Esophagus squamous epithelium (tissue), 5 donors: ENCODE measurements at places on chromosomes 11 and 22. TPM values are rescaled to one million over a fixed set of nuclear protein-coding genes. Genes with fewer than 3 reads are reported as not detected.

DNA sequence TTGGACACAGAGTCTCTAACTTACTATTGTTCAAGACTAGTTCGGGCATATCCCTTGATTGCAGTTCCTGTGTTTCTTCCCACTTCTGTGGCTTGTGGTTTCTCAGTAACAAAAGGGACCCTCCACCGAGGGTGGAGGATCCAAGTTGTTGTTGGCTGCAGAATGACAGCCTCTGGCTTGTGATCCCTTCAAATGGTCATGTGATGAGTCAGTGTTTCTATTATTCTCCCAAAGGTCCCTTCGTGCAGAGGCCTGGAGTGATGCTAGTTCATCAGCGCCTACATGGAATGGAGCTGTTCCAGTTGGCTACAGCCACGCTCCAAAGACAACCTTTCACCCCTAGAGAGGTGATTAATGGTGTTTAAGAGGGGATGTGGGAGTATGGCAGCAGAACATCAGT, 2.6 kb upstream of the VWCE start:
- H3K27me3 ChIP-seq, result no peaks in the 10 kb centered on the region
- peaks cover 14% of the 10 kb centered on the region for H3K36me3 ChIP-seq
- H3K27ac ChIP-seq, result peak overlapping the region; percentile 47
- peaks cover 29% of the 10 kb centered on the region for H3K4me1 ChIP-seq
- no peak overlapping the region for H3K4me3 ChIP-seq

GRCh38 chr22:19291218-19291579, 320 bp downstream of the CLTCL1 start:
- H3K36me3 ChIP-seq, result no peaks in the 10 kb centered on the region
- H3K4me3 ChIP-seq, result peak overlapping the region; percentile 98
- DNase-seq, result no peak
- no peaks in the 10 kb centered on the region for H3K27me3 ChIP-seq
- peaks cover 26% of the 10 kb centered on the region for H3K4me1 ChIP-seq

DNA sequence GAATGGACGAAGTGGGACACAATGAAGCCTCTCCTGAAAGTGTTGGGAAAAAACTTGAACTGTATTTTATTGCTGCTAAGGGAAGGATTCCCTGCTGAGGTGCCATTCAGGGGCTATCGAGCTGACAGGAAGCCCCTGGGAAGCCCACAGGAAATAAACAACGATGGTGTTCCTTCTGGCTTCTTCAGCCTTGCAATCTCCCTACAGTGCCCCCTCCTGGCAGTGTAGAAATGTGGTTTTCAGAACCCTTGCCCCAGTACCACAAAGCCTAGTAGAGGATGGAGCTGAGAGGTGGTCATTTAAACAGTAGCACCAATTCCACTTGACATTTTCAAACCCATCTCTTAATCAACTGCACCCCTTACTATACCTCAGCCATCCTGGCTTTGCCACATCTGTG, 676.7 kb upstream of the ARHGAP42 start:
- H3K27me3 ChIP-seq, result no peaks in the 10 kb centered on the region
- H3K4me3 ChIP-seq, result no peak overlapping the region
- H3K36me3 ChIP-seq, result no peaks in the 10 kb centered on the region
- DNase-seq, result no peak
- H3K27ac ChIP-seq, result no peak overlapping the region

- peaks cover 42% of the 10 kb centered on the region for H3K4me1 ChIP-seq
- H3K4me3 ChIP-seq, result no peak overlapping the region
- H3K36me3 ChIP-seq, result no peaks in the 10 kb centered on the region
- H3K27me3 ChIP-seq, result no peaks in the 10 kb centered on the region
Measured at GRCh38 chr11:35360055-35360530, 59.3 kb downstream of the SLC1A2 start.

DNA sequence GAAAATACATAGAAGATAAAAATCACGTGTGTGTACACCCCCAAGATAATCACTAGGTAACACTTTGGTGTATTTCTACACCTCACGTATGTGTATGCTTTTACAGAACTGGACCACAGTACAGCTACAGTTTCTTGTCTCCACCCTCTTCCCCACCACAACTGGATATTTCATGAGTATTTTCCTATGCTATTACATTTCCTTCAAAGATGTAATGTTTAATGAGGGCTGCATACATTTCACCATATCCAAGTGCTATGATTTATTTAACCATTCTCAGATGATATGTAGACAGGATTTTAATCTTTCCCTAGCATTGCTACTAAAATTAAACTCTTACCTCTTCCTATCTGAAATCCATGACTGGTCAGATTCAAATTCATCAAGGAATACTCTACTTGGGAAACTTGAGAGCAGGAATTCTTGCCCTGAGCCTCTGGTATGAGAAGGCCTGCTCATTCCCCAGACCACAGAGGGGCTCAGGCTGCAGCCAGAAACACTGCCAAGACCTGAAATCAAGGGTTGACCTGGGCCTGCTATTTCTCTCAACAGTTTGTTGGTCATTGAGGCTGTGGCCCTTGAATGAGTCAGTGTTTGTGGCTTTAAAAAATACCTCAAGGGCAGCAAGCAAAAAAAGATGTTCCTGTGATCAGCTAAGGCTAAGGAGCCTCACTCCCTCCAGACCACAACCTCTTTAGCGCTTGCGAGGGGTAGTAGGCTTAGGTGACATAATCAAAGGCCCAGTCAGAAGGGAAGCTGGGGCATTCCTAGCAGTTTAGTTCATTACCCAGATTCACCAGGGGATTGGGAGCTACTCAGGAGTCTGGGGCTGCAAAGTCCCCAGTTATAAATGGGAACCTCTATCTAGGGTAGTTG, 55.5 kb downstream of the ABTB2 start:
- H3K4me3 ChIP-seq, result no peak overlapping the region
- H3K36me3 ChIP-seq, result no peaks in the 10 kb centered on the region
- no peak for DNase-seq
- H3K27ac ChIP-seq, result no peak overlapping the region
- no peaks in the 10 kb centered on the region for H3K4me1 ChIP-seq

GRCh38 chr11:94941131-94941530, 32.2 kb downstream of the CWC15 start:
- H3K36me3 ChIP-seq, result no peaks in the 10 kb centered on the region
- H3K4me3 ChIP-seq, result no peak overlapping the region
- DNase-seq, result no peak
- H3K27me3 ChIP-seq, result no peaks in the 10 kb centered on the region

- peak overlapping the region; percentile 68 for H3K4me3 ChIP-seq
- peak overlapping the region; percentile 90 for H3K27ac ChIP-seq
- DNase-seq, result no peak
- H3K27me3 ChIP-seq, result no peaks in the 10 kb centered on the region
- H3K36me3 ChIP-seq, result no peaks in the 10 kb centered on the region
- H3K4me1 ChIP-seq, result peaks cover 50% of the 10 kb centered on the region
Measured at GRCh38 chr11:74171997-74172396, 908 bp downstream of the PPME1 start.

DNA sequence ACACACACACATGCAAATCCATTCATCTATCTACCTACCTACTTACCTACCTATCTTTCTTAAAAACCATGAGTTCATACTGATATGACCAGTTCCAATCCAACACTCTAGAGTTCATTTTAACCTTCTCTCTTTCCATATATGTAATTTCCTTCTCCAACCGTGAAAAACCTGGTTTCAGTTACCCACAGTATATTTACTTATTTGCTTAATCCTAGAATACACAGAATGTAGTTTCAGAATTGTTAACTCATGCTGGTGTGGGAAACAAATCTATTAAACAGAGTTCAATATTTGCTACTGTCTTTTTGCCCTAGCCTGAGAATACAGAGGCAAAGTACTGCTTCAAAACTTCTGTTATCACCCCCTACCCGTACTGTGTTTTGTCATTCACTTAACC, 101.3 kb downstream of the RRM1 start:
- no peaks in the 10 kb centered on the region for H3K27me3 ChIP-seq
- H3K36me3 ChIP-seq, result no peaks in the 10 kb centered on the region
- no peaks in the 10 kb centered on the region for H3K4me1 ChIP-seq

DNA sequence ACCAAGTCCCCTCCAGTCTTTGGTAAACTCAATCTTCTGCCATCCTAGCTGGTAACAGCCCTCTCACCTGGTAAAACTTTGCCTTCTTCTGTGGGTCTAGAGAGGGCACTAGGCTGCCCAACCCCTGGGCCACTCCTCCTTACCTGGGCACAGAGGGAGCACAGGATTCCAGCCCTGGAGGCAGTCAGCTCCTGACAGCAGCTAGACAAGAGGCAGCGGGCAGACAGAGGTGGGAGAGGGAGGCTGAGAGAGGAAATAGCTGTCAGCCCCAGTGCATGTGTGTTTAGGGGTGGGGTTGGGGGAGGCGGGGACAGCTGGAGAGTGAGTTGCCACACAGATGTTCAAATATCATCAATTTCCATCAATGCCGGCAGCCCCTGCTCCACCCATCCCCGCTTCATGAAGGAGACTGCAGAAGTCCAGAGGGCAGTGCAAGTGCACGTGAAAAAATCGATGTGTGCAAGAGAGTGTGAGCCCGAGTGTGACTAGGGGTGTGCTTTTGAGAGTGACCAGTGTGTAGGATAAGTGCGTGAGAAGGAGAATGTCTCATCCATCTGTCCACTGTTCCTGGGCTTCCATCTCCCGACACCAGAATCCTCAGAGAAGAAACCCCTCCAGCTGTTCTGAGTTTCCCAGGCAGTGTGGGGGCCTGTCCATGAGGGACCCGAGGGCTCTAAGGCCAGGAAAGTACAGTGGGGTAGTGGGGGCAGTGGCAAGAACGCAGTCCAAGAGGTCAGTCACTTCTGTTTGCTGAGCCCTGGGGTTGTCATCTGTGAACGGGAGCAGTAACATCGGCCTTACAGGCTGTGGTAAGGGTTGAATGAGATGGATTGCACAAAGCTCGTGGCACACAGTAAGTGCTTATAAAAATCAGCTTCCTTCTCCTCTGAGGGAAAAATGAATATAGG, at the start of gene PTGDR2:
Gene PTGDR2, minus strand, starts transcription at position 225 of the 908 bp plus-strand sequence. CDS start 2,228 bp downstream, outside the sequence.
- H3K36me3 ChIP-seq, result peaks cover 7% of the 10 kb centered on the region
- H3K27ac ChIP-seq, result no peak within 1 kb of the TSS
- no peaks in the 10 kb centered on the region for H3K27me3 ChIP-seq
- no peak for DNase-seq
- no peak within 1 kb of the TSS for H3K4me3 ChIP-seq

DNA sequence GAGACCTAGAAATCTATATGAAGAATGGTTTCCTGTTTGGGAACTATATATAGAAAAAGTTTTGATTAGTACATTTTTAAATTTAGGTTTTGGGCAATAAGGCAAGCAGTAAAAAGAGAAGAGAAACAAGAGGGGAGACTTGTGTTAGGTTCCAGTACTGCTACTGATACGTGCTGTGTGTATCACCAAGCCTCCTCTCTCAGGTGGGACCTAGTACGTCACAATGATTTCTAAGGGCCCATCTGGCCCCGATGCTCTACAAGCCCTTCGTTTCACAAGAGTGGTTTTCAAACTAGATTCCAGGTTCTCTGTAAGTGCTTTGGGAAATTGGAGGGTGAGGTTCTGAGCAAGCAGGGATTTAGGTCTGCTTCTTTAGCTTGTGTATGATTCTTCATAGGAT, 39.2 kb downstream of the USP35 start:
- peaks cover under 1% of the 10 kb centered on the region for H3K4me1 ChIP-seq
- H3K27me3 ChIP-seq, result no peaks in the 10 kb centered on the region
- H3K4me3 ChIP-seq, result no peak overlapping the region
- H3K36me3 ChIP-seq, result peaks cover 39% of the 10 kb centered on the region
- H3K27ac ChIP-seq, result no peak overlapping the region

DNA sequence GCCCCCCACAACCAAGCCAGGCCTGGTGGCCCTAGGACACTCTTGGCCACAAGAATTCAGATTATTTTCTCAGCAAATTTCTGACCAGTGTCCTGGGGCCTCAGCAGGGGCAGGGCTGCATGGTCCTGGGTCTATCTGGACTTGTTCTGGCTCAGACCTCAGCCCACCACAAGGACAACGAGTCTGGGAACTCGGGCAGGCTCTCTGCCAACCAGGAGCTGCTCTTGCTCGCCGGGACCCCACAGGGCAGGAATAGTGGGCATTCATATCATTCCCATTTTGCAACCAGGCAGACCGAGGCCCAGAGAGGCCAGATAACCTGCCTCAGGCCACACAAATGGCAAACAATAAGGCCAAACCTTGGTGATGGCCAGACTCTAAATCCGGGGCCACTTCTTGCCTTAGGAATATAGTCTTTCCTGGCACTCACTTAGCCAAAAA, 75.4 kb upstream of the WNT7B start:
- no peak for DNase-seq
- H3K4me1 ChIP-seq, result peaks cover 97% of the 10 kb centered on the region
- H3K4me3 ChIP-seq, result peak overlapping the region; percentile 67
- H3K27ac ChIP-seq, result peak overlapping the region; percentile 100
- no peaks in the 10 kb centered on the region for H3K36me3 ChIP-seq

GRCh38 chr11:123543797-123544196, 110.6 kb downstream of the SCN3B start:
- no peak overlapping the region for H3K4me3 ChIP-seq
- no peaks in the 10 kb centered on the region for H3K36me3 ChIP-seq
- no peaks in the 10 kb centered on the region for H3K27me3 ChIP-seq

DNA sequence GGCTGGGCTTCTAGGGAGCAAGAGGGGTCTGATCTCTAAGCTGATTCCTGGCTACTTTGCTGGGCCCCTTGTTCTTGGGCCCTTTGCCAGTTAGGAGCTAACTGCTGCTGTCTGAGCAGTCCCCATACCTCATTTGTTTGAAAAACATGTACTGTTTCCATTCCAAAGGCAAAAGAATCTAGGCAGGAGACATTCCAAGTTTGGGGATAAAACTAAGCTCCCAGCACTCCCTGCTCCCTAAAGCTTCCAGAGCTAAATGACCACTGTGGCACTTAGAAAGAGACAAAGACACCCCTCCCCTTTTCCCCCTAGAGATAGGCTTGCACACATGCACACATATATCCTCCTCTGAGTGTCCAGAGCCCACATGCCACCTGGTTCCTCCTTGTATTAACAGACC, 22.7 kb upstream of the RRM1 start:
- no peak overlapping the region for H3K4me3 ChIP-seq
- no peak for DNase-seq
- H3K27ac ChIP-seq, result no peak overlapping the region
- no peaks in the 10 kb centered on the region for H3K36me3 ChIP-seq

GRCh38 chr11:57515332-57516060, at the start of gene SLC43A1:
Gene SLC43A1 (minus strand): TSS chr11:57515702. CDS start chr11:57514111, 1,591 bp downstream.
- no peaks in the 10 kb centered on the region for H3K36me3 ChIP-seq
- peak within 1 kb of the TSS; percentile 82 for H3K4me3 ChIP-seq
- peaks cover 19% of the 10 kb centered on the region for H3K4me1 ChIP-seq
- no peak for DNase-seq
- peaks cover 25% of the 10 kb centered on the region for H3K27me3 ChIP-seq
- H3K27ac ChIP-seq, result peak within 1 kb of the TSS; percentile 85

DNA sequence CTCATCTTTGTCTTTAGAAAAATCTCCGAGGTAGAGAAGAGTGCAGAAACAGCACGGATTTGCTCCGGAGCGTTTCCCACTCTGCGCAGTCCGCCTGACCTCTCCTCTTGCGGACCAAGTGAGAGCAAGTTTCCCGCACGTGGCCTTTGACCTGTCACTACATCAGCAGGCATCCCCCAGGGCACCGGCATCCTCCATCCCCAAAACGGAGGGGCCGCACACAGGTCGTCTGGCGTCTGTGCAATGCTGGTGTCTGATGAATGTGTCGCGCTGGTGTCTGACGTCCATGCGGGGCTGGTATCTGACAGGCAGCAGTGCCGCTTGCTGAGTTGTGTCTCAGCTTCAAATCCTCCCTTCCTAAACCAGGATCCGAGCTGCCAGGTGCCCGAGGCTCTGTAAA, 739 bp upstream of the MRGPRE start:
- no peaks in the 10 kb centered on the region for H3K36me3 ChIP-seq
- no peak for DNase-seq
- no peaks in the 10 kb centered on the region for H3K4me1 ChIP-seq
- H3K27ac ChIP-seq, result no peak overlapping the region
- no peaks in the 10 kb centered on the region for H3K27me3 ChIP-seq
- no peak overlapping the region for H3K4me3 ChIP-seq

Gene SYT8
- 63.3 TPM for total RNA-seq

Gene TSSK2
- 0.18 TPM for total RNA-seq

Gene MOV10L1
- 0.06 TPM for total RNA-seq
